ENCODE measurements at places on chromosomes 12 and 14. TPM values are rescaled to one million over a fixed set of nuclear protein-coding genes. Genes with fewer than 3 reads are reported as not detected.
A peak's percentile ranks its signal among the peaks of the same experiment; 100 is the strongest.

- no peak for DNase-seq
These were observed 789.4 kb upstream of the TBX3 start for GRCh38 chr12:115473257-115473956.

GRCh38 chr12:105504286-105504685, 173.8 kb downstream of the C12orf75 start:
- no peak for DNase-seq

DNA sequence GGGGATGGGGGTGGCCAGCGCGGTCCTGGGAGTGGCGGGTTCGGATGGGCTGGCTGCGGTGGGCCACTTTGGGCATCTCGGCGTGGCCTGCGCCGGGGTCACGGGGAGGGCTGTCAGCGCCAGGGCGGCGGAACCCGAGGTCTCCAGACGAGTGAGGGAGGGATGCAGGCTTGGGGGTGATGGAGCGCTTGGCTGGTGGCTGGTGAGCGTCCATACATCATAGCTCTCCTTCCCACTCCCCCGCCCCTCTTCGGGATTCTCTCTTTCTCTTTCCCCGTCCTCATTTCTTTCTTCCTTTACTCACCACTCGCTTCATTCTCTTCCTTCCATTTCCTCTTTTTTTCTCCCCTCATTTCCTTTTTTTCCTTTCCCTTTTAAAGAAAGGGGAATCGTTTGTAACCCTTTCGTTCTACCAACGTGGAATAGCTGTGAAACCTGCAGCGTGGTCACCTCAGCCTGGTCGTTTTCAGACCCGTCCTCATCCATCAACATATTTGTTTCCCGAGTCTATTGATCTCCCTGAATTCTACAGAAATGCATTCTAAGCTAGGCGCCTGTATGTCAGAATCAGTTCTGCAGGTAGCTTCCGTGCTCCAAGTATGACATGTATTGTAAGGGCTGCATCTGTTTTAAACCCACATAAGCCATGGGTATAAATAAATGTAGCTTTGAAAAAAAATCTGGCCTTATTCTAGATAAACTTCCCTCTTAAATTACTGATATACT, 260.3 kb upstream of the E2F7 start:
- peak; percentile 62 for DNase-seq

GRCh38 chr14:75877292-75877691, 104.5 kb downstream of the TGFB3 start:
- DNase-seq: no peak

- DNase-seq: no peak
These were observed 67.3 kb downstream of the PRIMA1 start for GRCh38 chr14:93720981-93721483.

- DNase-seq: no peak
These were observed at the start of gene NEUROD4 for GRCh38 chr12:55019784-55020183. TSS of gene NEUROD4 (plus strand) at chr12:55019974. CDS start at chr12:55026440, 6,466 bp downstream.

- no peak for DNase-seq
These were observed 71.5 kb upstream of the MDM1 start for GRCh38 chr12:68403711-68404110.

- no peak for DNase-seq
These were observed 32.0 kb downstream of the PRKD1 start for GRCh38 chr14:29895591-29896083.

GRCh38 chr14:54446161-54446693, 5.1 kb upstream of the CNIH1 start:
- no peak for DNase-seq

DNA sequence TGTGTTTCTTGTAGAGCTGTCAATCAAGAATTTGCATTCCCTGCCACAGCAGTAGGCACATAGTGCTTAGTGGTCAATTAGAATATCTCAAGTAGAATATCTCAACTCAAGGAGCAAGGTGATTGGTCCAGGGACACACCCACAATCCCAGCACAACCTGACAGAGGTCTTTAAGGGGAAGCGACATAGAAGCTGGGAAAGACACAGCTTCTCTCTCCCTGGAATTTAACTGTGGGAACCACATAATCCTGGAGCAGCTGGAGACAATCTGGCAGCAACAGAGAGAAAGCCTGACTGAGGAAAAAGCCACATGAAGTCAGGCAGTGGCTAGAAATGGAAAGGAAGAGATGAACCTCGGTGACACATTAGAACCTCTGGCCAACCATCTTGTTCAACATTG, 85.7 kb upstream of the LMO3 start:
- no peak for DNase-seq

GRCh38 chr12:8064131-8064530, 2.0 kb downstream of the C3AR1 start:
- no peak for DNase-seq

GRCh38 chr12:49233842-49234526, 30.9 kb upstream of the TUBA1C start:
- DNase-seq: peak; percentile 76

DNA sequence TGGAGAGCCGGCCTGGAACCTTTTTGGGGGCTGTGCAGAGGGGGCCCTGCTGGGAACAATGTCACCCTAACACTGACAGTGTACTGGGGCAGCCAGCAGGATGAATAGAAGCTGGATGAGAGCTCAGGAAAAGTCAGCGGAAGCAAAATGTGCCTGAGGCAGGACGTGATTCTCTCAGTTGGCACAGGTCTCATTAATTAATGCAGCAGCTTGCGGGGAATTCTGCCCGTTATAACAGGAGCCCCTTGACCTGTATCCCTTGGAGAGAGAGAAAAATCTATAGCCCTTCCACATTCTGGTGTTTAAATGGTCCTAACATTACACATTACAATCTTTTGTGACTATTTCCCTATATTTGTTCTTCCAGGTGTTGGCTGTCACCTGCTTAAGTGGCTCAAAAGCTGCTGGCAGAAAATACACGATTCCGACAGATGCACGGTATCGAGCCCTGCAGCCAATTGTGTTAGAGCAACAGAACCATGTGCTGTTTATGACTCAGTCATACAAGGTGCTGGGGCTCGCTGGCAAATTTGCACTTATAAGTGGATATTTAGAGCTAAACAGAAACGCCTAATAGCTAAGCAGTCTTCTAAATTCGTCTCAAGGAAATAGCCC, 854.7 kb downstream of the AACS start:
- no peak for DNase-seq

GRCh38 chr14:73723797-73724661, 9.8 kb upstream of the PNMA1 start:
- DNase-seq: peak; percentile 91

DNA sequence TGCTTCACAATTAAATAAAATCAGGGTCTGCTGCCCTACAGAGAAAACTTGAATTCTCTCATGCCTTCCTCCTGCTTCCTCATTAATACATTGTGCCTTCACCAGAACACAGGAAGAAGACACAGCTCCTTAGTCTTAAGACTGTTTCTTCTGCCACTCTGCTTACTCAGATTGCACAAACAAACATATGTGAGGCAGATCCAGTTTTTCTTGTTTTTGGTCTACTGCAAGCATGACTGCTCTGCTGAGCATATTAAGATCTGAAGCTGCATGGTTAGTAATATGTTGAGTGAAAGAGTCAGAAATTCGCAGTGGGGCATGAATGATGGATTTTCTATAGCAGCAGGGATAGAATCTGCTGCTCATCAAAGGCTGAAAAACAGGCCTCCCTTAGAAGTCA, 321.1 kb upstream of the STXBP6 start:
- DNase-seq: no peak

DNA sequence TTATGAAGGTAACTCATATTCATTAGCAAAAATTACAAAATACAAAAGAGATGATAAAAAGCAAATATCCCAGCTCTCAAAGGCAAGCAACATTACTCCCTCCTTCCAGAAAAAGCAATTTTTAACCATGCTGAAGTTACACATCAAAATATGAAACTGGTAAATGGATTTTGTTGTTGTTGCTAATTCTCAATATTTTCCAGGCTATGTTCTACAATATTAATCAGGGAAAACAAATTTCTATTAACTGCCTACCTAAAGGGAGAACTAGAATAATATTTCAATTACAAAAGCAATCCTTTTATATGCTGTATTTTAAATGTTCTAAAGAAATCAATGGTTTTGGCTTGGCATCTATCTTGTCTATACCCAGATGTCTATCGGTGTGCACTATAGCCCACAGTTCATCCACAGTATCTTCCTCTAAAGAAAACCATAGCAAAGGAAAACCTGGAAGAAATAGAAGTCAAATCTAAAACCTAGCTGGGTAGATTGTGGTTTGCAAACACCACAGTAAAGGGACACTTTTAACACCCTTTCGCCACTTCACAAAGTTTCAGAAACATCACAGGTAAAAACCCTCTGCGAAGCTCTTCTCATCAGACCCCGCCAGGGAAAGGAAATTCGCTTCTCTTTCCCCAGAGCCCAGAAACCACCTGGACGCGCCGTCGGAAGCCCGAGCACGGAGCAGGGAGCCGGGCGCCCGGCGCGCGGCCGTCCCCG, 32.0 kb downstream of the TC2N start:
- DNase-seq: no peak

DNA sequence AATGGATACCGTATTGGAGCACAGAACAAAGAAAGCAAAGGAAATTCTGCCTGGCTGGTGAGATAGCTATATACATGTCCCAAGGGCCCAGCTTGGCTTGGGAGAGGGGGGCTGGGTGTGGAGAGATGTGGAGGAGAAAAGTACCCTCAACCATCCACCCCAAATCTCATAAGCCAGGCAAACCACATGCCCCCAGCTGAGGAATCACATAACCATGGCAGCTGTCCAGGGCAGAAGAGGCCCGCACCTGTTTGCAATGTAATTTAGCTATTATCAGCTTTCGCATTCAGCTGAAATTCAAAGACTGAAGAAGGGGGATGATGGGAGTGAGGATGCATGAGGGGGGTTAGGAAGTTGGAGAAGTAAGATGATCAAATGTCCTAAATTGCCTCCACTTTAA, 196.1 kb downstream of the TBX5 start:
- DNase-seq: no peak

DNA sequence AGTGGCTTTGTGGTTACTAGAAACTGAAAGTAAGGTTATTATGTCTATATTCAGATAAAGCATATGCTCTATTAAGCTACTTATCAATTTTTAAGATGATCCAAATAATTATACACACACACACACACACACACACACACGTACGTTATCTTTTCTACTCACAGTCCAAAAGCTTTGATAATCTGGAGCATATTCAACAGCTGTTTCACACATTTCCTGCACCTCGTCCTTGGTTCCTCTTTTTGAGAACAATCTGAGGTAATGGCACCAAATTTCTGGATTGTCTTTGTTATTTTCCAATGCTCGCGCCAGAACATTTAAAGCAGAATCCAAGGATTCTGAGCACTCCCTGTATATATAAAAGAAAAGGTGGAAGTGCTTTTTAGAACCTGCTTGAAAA, 37.5 kb downstream of the ZFC3H1 start:
- no peak for DNase-seq

- peak; percentile 59 for DNase-seq
These were observed 3.3 kb downstream of the UNG start for GRCh38 chr12:109100741-109101140.

DNA sequence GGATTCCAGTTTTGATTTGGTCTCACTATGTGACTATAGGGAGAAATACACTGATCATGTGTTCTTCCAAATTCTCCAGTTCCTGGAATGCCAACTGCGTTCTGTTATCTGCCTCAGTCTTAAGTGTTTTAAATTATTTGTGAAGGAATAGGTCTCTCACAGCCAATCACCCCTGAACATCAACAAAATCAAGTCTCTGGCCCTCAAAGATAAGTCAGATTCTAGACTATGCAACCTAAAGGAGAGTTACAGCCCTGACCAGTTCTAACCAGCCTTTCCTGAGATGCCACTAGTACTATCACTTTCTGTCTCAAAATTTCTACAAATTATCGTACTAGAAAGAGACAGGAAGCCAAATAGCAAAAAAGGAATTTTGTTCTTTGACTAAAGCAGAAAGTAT, 22.3 kb downstream of the ZFC3H1 start:
- DNase-seq: no peak

DNA sequence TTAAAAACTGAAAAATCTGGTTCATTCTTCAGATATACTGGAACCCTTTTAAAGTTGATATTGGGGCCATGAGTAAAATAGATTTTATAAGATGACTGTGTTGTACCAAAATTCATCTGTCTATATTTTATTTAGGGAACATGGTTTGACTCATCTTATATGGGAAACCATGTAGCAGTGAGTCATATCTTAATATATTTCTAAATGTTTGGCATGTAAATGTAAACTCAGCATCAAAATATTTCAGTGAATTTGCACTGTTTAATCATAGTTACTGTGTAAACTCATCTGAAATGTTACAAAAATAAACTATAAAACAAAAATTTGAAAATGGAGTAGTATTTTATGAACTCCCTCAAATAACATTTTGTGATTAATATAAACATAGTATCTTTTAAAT, 14.2 kb downstream of the PTGER2 start:
- no peak for DNase-seq

- no peak for DNase-seq
These were observed 198.1 kb upstream of the TBX3 start for GRCh38 chr12:114882083-114882482.

GRCh38 chr12:109191621-109192250, 75.3 kb downstream of the ACACB start:
- DNase-seq: no peak

- no peak for DNase-seq
These were observed 216.3 kb downstream of the SLC6A15 start for GRCh38 chr12:84696281-84696680.

DNA sequence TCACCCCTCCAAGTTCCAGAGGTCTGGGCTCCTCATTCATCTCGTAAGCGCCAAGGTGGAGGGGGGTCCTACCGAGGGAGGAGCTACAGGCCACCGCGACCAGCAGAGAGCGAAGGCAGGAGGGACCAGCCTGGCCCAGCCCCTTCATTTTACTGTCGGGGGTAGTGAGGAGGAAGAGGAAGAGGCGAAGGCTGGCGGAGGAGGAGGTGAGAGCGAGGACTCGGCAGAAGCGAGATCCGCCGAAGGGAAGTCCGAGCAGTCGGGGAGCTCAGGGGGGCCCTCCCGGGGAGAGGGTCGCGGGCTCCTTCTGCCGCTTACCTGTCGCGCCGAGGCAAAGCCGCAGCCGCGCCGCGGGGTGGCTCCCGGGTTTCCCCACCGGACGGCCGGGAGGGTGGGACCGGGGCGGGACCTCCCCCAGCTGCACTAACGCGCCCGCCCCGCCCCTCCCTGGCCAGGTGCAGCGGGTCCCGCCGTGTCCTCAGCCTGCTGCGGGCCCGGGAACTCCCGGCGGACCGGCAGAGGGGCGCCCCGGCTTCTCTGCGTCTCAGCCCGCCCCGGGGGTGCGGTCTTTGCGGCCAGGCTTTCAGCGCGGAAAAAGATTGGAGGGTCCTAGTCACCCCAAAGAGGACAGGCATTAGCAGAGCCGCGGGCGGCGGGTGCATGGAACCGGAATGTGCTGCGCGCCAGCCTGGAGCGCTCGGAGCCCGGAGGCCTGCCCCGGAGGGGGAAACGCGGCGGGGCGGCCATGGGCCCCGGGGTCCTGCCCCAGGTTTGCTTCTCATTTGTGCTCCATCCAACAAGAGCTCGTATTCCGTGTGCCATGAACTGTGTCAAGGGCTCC, at the start of gene GALNT6:
GALNT6 (minus strand) TSS at position 124 of the 841 bp plus-strand sequence. CDS start 11,625 bp downstream, outside the sequence.
- DNase-seq: no peak

- no peak for DNase-seq
These were observed 7.0 kb upstream of the CEBPE start for GRCh38 chr14:23125933-23126524.

The TMED8 gene
- total RNA-seq: 8.2 TPM

The FAM90A1 gene
- total RNA-seq: not detected

The IL23A gene
- not detected for total RNA-seq

The ACOT6 gene
- total RNA-seq: not detected

The TSPAN19 gene
- total RNA-seq: not detected

The CCDC63 gene
- total RNA-seq: not detected

The COPS7A gene
- 50.2 TPM for total RNA-seq

The HOXC12 gene
- total RNA-seq: 5.4 TPM

All from suprapubic skin (tissue), 4 donors.